DMS153 (cell line): ENCODE measurements at places on chromosomes 7 and 10.

DNA sequence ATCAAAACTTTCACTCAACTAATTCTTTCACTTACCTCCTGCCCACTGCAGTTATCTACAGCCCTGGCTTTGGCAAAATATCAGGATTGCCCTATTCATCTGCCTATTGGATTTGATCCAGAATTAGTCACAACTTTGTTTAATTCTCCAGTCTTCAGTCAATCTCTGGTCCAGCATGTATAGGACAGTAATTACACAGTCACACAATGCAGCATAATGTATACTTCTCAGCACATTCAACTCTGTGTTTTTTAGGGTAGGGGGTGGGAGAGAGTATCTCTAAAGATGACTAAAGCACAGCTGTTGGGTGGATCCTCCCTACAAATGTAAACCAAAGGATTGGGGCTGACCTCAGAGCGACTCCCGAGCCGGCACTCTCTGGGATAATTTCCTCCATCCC is 17.7 kb upstream of the NRP1 start:
- no peak for DNase-seq

DNA sequence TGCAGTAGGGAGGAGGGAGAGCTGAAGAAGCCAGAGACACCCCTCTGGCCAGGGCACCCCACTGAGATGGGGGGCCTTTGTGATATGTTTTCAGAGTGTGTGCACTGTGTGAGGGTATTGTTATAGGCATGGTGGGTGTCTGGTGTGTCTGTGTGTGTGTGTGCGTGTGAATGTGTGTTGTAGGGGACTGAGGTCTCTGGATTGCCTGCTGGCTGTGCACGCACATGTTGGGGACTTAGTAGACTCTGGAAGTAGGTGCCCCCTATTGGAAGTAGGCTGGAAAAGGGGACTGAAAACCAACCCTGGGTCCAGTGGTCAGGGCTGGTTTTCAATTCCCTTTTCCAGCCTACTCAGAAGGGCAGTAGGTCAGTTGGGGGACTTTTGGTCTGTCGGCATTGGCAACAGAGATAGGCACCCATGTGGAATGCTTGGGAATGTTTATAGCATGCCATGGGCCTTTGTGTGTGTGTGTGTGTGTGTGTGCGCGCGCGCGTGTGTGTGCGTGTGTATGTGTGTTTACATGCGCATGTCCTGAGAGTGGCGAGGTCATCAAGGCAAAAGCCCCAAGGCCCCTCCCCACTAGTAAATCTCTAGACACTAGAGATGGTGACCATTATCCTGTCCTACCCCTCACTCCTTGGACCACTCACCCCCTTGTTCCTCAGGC is 78.8 kb downstream of the HIF1AN start:
- no peak for DNase-seq

GRCh38 chr10:15472431-15473395 is 101.6 kb upstream of the FAM171A1 start:
- no peak for DNase-seq

- no peak for DNase-seq
These were observed 27.7 kb downstream of the GBX1 start for GRCh38 chr7:151139791-151140190.

GRCh38 chr7:151143261-151144015 is 24.1 kb downstream of the GBX1 start:
- no peak for DNase-seq

GRCh38 chr7:92876836-92877235 is 40.5 kb upstream of the CDK6 start:
- no peak for DNase-seq

- peak; percentile 51 for DNase-seq
These were observed 1.7 kb upstream of the GIMAP8 start for GRCh38 chr7:150448789-150449147.

DNA sequence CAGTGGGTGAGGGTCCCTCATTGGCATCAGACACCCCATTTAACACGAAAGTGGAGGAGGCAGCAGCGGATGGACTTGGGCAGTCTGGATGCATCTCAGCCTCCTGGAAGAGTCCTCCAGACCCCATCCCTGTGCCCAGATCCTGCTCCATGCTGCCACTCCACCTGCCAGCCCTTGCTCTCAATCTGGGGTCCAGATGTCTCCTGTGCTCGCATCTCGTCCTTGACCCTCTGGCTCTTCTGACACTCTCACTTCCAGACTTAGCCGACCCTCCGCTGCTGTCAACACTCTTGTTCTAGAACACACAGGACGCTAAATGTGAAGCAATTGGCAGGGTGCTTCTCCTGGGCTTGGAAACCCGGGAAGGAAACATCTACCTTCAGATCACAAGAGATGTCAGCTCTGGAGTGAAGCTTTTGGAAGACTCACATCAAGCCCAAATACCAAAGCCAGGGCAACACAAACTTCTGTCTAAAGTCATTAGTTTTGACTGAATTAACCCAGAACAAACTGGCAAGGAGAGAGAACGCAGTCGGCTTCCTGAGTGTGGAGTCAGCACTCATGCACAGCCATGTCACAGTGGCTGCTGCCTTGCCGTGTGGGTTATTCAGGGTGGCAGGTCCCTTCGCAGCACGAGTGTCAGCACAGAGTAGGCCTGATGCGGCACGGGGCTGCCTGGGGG is 379.1 kb downstream of the TCERG1L start:
- no peak for DNase-seq

- no peak for DNase-seq
These were observed 125.2 kb upstream of the RET start for GRCh38 chr10:42951486-42952251.

GRCh38 chr7:95502403-95502802 is 16.7 kb downstream of the ASB4 start:
- DNase-seq: no peak

DNA sequence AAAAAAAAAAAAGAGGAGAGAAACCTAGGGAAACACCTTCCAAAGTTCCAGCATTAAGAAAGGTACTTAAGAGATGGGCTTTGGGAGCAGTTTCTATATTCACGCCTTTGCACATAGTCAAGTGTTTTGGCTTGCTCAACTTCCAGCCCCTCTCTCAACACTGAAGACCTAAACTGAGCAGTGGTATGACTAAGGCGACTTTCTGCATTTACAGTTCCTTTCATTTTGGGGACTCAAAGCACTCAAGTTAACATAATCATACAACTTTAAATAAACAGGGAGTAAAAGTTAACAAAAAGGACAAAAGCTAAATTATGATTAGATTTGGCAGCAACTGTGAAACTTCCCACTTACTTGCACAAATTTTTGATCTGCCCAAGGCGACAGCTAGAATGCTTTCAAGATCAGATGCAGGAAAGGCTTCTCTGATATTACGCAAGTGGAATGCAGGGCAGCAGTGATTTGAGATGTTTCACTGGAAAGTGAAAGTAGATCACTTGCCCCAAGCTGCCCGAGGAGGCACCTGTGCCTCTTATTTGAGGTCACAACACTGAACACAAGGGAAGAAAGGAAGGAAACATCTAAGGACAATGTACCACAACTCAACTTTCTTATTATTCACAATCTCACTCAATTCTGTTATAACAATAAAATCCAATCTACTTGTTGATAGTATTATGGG is 199.5 kb downstream of the SKAP2 start:
- no peak for DNase-seq

GRCh38 chr7:102125127-102125596 is 161.5 kb upstream of the SH2B2 start:
- DNase-seq: no peak

DNA sequence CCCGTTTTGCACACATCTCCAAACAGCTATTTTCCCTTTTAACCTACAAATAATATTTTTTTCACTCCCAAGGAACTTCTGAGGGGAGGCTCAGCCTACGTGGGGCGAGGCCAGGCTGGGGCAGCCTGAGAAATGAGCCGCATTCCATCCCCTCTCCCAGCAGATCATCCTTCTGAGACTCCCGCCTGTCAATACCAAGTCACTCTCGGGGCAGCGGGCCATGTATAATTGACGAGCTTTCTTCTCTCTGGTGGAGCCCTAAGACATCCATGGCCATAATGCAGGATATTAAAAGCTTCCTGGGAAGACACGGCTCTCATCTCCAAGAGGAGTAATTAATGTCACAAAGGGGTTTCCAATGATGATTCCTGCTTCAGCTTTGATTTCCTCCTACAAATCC is 37.8 kb upstream of the CHST15 start:
- DNase-seq: no peak

DNA sequence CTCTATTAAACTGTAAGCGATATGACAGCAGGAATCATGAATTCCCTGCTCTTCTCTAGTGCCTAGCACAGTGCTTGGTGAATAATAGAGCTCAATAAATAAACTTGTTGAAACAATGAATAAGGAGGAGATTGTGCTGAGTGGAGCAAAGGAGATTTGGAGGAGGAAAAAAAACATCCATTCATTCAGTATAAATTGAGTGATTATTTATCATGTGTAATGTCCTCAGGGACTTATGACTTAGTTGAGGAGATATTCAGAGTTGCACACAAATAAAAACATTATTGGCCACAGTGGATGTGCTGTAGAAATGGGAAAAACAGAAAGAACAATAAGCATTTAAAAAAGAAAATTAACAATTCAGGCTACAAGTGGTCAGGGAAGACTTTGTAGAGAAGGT is 125.7 kb downstream of the FOXP2 start:
- no peak for DNase-seq

DNA sequence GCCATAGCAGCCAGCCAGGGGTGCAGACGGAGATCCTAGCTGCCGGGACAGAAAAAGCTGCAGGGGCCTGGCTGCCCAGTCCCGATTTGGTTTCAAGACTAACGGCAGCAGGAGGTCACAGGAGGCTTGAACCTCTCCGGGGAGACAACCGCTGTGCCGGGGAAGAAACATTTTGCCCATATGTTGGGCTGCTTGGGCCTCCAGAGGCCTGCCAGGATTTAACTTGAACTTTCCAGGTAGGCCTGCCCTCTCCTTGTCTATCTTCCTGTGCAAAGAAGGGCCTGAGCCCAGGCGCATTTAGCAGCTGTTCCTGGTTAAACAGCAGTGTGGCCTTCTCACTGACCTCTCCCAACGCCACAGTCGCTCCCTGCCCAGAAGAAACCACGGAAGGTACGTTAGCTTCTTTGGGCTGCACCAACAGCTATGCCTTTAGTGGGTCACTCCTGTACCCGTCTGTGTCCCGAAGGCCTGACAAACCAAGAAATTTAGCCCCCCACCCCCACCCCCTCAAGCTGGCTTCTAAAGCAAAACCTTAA is 17.1 kb upstream of the PTF1A start:
- no peak for DNase-seq

DNA sequence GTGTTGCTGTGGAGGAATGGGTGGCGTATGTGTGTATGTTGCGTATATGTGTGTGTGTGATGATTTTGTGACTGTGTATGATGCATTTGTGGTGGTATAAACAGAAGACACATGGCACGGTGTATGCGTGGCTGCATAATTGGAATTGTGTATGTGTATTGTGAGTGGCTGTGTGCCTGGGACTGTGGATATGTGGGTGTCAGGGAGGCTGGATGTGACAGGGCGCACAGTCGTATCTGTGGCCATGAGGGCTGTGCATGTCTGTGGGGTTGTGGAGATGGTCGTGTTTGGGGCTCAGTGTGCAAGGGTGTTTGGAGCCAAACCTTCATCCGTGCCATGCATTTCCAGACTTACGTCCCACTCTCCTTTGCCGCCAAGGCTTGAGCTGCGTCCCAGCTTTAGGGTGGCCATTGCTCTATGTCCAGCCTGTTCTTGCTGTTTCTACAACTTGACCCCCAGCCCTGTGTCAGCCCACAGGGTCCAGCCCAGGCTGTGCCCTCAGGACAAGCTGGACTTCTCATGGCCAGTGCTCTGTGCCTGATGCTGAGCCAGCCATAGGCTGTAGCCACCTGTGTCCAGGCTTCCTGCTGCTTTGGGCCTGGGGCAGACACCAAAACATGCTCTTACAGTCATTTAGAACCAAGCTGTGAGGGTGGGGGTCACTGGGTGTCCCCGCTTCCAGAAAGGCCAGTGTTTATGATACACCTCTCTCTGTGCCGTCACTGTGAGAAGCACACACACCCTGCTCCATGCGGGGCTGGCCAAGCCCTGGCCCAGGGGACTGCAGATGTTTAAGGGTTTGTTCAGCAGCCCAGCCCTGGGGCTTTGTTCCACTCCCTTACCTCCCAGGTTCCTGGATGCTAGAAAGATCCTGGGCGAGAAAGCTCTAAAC is 127.6 kb downstream of the NEURL1 start:
- DNase-seq: no peak

DNA sequence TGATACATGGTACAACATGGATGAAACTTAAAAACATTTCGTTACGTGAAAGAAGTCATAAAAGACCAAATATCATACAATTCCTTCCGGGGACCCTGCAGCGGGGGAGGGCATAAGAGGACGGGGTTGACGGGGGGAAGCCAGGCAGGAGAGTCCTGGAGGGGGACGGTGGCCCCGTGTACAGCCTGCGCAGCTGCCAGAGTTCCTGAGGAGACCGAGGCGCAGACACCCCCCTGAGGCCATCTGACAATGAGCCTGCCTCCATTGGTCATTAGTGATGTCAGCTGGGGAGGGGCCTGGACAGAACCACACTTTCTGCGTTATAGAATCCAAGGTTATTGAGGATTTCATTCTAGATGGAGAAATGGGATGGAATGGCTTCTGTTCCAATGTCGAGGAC is 47.2 kb downstream of the PRKAG2 start:
- no peak for DNase-seq

DNA sequence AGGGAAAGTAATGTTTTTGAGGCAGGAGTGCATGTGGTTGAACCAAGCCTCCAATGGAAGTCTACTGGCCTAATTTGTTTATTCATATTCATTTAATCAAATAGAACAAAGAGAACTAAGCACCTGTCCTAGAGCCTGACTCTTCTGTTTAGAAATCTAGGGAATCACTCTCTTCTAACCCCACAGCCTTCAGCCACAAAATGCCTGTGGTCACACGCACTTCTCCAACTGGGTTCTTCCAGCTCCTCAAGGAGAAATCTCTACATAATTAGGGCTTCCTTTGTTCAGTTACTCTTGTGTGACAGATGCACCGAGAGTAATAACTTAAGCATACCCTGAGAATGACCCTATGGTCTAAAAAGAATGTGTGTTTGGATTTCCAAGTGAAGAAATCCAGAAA is 133.7 kb upstream of the NAMPT start:
- no peak for DNase-seq

- no peak for DNase-seq
These were observed 48.1 kb downstream of the TNPO3 start for GRCh38 chr7:129006636-129007414.

DNA sequence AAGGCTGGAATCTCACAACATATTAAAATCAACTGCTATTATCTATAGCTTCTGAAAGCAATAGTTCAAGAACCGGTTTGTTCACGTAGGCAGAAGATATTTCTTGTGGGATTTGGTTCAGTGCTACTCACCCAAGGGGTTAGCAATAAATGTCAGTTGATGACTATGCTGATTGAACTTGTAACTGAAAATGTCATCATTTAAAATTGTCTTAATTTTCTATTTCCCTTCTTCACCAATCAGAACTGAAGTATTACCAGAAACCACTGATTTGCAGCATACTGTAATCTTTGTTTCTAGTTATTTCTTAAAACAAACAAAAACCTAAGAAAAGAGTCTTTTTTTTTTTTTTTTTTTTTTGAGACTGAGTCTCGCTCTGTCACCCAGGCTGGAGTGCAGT is 46.1 kb downstream of the CPEB3 start:
- DNase-seq: no peak

GRCh38 chr7:47283497-47284131 is 298.3 kb downstream of the TNS3 start:
- DNase-seq: no peak

GRCh38 chr10:15444105-15445005 is 73.3 kb upstream of the FAM171A1 start:
- no peak for DNase-seq
